ENCODE measurements at places on chromosomes 2 and 18. TPM values are rescaled to one million over a fixed set of nuclear protein-coding genes. Genes with fewer than 3 reads are reported as not detected.

The INSIG2 gene
- total RNA-seq: 11.6 TPM

The CIAO1 gene
- 92.1 TPM for total RNA-seq

The NEU2 gene
- not detected for total RNA-seq

The B4GALT6 gene
- 6.0 TPM for total RNA-seq

The GNLY gene
- total RNA-seq: not detected

The EFHD1 gene
- not detected for total RNA-seq

The VWA3B gene
- not detected for total RNA-seq

The RAB17 gene
- 0.83 TPM for total RNA-seq

The METTL8 gene
- total RNA-seq: 29.1 TPM

The CROCC2 gene
- total RNA-seq: 1.0 TPM

The GREB1L gene
- not detected for total RNA-seq

The IL1RN gene
- total RNA-seq: 0.17 TPM

The CAVIN2 gene
- 21.0 TPM for total RNA-seq

The ITPRID2 gene
- 289 TPM for total RNA-seq

The CRYBA2 gene
- total RNA-seq: not detected

The RTP5 gene
- not detected for total RNA-seq

The CMPK2 gene
- 0.58 TPM for total RNA-seq

The KIF1A gene
- not detected for total RNA-seq

The HAUS1 gene
- total RNA-seq: 59.2 TPM

The CCDC121 gene
- 3.1 TPM for total RNA-seq

The MTLN gene
- 49.3 TPM for total RNA-seq

The CGREF1 gene
- 3.6 TPM for total RNA-seq

The TP53I3 gene
- 88.3 TPM for total RNA-seq

The ZNF804A gene
- total RNA-seq: 2.3 TPM

The RAMP1 gene
- 2.6 TPM for total RNA-seq

The KIF3C gene
- total RNA-seq: 11.3 TPM

The CRYGD gene
- total RNA-seq: not detected

The PPM1B gene
- total RNA-seq: 16.7 TPM

The ZDBF2 gene
- 10.4 TPM for total RNA-seq

The FKBP7 gene
- 49.9 TPM for total RNA-seq

The ZSWIM2 gene
- not detected for total RNA-seq

The KCNJ3 gene
- not detected for total RNA-seq

The CFAP65 gene
- not detected for total RNA-seq

The ALKAL2 gene
- not detected for total RNA-seq

The CNOT11 gene
- total RNA-seq: 29.9 TPM

The KATNAL2 gene
- total RNA-seq: 9.6 TPM

The FLACC1 gene
- 2.0 TPM for total RNA-seq

The CRYGB gene
- not detected for total RNA-seq

The DNAH6 gene
- total RNA-seq: 0.58 TPM

The TNS1 gene
- total RNA-seq: 114 TPM

The CAMKMT gene
- total RNA-seq: 6.0 TPM

The CIDEA gene
- total RNA-seq: not detected

The SLC23A3 gene
- 1.2 TPM for total RNA-seq

The LAMA1 gene
- 3.6 TPM for total RNA-seq

All from smooth muscle cell of trachea (primary cell).